ENCODE measurements at places on chromosomes 4 and X. TPM values are rescaled to one million over a fixed set of nuclear protein-coding genes. Genes with fewer than 3 reads are reported as not detected.

DNA sequence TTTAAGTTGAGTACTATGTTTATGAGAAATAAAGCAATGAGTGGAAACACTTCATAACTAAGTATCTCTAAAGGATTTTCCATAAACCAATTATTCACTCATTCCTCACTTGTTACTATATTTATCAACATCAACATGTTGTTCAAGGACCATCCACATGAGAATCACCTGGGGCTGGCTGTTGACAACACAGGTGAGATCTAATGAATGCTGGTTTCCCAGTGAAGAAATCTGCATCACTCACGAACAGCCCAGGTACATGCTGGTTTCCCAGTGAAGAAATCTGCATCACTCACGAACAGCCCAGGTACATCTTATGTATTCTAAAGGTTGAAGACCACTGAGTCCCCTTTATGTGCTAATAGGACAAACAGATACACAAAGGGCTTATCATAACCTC is 32.5 kb downstream of the TSPAN5 start:
- peak; percentile 75 for DNase-seq

DNA sequence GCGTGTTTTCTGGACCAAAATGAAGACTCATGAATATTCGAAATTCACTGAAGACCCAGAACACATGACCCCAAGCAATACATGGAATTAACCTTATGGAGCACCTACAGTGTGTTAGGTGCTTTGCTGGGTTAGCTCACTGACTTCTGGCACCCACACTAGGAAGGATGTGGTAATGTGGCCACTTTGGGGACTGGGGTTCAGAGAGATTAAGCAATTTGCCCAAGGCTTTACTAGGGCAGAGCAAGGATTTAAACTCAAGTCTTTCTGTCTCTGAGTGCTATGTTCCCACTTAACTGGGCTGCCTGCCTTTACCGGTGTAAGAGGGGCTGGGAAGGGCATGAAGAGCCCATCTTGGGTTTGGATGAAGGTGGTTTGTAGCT is 162.0 kb upstream of the ATP6AP2 start:
- no peak for DNase-seq

GRCh38 chr4:184805462-184806228 is 20.1 kb downstream of the ACSL1 start:
- DNase-seq: peak; percentile 48

GRCh38 chrX:140525448-140525847 is 20.6 kb upstream of the SOX3 start:
- peak; percentile 65 for DNase-seq

Gene ZAR1
- total RNA-seq: not detected

Gene EVC
- total RNA-seq: 12.9 TPM

DNA sequence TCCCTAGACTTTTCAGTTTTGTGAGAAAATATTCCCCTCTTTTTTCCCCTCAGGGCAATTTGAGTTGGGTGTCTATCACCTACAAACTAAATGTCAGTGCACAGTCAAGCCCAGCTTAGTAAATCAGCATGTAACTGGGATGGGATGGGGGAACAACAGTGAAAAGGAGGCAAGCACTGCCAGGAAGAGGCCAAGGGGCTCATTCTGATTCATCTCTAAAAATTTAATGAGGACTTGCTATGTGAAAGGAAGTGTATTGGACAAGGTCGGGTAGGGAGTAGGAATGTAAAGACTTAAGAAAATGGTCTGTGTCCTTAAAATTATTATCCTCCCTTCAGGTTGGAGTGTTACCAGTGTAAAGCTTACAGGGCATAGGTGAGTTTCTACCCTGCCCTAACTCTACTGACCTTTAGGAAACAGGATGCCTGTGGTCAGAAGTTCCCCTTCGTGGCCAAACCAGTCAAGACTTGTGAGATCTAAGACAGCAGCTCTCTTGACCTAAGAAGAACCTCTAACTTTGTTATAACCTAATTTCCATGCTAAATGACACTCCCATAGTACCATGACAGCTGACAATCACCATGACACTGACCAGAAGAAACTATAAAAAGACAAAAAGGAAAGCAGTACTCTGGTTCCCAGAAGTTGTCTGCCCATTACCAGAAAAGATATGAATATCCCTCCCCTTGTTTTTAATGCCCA is 194.4 kb upstream of the LDB2 start:
- DNase-seq: no peak

Gene SASH3
- total RNA-seq: not detected

- DNase-seq: peak; percentile 63
Observed at GRCh38 chrX:47191331-47191730, 2.3 kb upstream of the UBA1 start.

Gene CT45A10
- not detected for total RNA-seq

Gene HSFX2
- not detected for total RNA-seq

Gene SFRP2
- not detected for total RNA-seq

DNA sequence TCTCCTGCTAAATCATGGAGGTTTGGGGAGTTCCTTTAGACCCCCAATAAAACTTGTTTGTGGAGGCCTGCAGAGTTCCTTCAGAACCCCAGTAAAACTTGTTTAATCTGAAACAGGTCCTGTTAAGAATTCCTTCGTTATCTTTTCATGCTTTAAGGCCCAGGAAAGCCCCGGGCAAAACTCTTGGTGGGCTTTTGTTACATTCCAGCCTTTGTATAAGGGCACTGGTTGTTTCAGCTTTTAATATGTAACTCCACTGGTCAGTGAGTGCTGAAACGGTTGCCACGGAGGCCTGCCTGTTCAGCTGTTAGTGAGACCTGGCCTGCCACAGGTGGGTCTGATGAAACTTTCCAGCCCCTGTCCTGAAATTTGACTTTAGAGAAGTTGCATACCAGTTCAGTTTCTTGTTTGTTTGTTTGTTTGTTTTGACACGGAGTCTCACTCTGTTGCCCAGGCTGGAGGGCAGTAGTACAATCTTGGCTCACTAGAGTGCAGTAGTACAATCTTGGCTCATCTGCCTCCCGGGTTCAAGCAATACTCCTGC is 12.4 kb upstream of the DHRSX start:
- no peak for DNase-seq

GRCh38 chrX:115693476-115693875 is 132.5 kb downstream of the PLS3 start:
- DNase-seq: no peak

- peak; percentile 36 for DNase-seq
Observed at GRCh38 chr4:36614011-36614410, 332.6 kb downstream of the DTHD1 start.

DNA sequence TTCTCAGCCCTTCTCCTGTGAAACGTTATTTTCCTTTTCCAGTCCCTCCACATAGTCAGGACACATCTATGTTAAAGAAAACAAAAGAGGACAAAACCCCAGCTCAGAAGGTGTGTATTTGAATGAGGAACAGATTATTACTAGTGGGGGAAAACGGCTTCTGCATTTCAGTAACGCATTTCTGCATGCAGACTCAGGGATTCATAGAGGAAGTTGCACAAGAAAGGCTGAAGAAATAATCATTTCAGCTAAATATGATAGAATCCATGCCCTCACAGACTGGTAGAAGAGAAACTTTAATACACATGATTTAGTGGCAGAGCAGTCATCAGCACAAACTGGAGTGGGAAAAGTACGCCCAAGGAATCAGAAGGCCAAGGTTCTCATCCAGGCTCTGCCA is 270.8 kb upstream of the FGF13 start:
- DNase-seq: no peak

GRCh38 chrX:19382555-19383145 is 38.9 kb downstream of the PDHA1 start:
- peak; percentile 29 for DNase-seq

DNA sequence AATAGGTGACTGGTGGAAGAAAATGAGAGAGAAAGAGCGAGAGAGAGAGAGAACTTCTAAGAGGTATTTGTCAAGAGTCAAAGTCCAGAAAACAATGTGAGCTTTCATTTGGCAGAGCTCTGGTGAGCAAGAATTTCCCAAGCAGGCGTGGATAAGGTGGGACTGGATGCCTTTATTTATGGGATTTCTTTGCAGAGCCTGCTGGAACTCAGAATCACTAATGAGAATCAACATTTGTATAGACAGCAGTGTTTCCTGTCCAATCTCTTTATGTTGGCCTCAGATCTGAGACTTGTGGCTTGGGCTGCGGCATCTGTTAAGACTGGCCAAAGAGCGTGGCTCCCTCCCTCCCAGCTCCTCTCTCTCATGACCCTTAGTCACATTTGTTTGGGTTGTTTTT is 67.9 kb upstream of the TBL1X start:
- no peak for DNase-seq

Gene MAGEA12
- total RNA-seq: not detected
